ENCODE measurements at places on chromosomes 16 and 17.

- no peak for DNase-seq
Measured at GRCh38 chr17:80497726-80498241, 21.4 kb upstream of the NPTX1 start.

GRCh38 chr16:74623214-74623838 is 16.4 kb upstream of the GLG1 start:
- DNase-seq, result peak; percentile 33

DNA sequence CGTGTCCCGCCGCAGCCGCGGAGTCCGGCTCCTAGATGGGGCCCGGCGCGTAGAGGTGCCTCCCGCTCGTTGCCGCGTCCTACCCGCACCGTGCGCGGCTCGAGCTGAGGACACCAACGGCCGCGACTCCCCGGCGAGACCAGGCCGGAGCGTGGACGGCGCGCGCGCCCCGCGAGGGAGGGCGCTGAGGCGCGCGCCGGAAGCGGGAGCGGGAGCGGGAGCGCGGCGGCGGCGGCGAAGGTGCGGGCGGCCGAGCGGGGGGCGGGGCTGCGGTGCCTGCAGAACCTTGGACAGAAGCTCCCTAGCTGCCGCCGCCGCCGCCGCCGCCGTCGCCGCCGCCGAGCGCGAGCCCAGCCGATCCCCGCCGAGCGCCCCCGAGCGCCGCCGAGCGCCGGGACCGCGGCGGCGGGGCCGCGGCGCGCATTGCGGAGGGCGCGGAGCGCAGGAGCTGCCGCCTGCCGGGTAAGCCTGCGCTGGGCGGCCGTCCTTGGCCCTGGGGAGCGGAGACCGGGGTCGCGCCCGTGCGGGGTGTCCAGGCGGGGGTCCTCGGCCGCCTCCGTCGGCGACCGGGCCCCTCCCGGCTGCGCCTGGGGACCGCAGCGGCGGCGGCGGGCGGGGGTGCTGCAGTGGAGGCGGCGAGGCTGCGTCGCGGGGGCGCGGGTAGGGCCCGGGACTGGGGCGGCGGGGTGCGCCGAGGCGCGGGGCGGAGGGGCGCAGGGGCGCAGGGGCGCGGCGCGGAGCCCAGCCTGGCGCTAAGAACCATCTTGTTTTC is at the start of gene CDK5R1:
TSS of gene CDK5R1 (plus strand) at position 293 of the 772 bp plus-strand sequence. CDS start 628 bp downstream, outside the sequence.
- DNase-seq, result peak; percentile 63

DNA sequence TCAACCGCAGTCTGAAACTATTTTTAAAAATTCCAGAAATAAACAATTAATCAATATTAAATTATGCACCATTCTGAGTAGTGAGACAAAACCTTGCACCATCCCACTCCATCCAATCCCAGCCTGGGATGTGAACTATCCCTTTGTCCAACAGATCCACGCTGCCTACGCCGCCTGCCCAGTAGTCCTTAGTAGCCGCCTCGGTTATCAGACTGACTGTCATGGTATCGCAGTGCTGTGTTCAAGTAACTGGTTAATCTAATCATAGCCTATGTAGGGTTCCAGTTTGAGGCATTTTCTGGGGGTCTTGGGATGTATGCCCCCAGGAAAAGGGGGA is 437.7 kb downstream of the HS3ST3B1 start:
- DNase-seq, result no peak

- no peak for DNase-seq
Measured at GRCh38 chr17:64152428-64153125, 22.6 kb upstream of the ERN1 start.

DNA sequence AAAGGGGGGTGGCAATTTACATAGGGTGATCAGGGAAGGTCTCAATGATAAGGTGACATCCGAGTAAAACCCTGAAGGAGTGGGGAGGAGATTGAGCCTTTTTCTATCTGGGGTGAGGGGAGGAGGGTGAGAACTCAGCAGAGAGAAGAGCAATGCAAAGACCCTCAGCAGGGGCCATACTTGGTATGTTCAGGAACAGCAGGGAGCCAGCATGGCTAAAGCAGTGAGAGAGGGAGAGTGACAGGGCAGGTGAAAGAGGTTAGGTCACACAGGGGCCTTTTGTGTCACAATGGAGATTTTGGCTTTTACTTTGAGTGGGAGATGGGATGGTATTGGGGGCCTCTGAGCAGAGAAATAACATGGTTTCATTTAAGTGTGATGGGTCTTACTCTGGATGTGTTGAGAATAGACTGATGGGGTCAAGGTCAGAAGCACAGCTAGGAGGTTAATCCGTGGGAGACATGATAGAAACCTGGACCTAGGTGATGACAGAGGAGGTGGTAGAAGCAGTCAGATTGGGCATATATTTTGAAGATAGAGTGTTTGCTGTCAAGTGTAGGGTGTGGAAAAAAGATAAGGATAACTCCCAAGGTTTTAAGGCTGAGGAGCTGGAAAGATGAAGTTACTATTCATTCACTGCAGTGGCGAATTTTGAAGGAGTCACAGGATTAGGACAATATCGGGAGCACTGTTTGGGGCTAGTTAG is 6.2 kb downstream of the SP2 start:
- DNase-seq, result no peak

DNA sequence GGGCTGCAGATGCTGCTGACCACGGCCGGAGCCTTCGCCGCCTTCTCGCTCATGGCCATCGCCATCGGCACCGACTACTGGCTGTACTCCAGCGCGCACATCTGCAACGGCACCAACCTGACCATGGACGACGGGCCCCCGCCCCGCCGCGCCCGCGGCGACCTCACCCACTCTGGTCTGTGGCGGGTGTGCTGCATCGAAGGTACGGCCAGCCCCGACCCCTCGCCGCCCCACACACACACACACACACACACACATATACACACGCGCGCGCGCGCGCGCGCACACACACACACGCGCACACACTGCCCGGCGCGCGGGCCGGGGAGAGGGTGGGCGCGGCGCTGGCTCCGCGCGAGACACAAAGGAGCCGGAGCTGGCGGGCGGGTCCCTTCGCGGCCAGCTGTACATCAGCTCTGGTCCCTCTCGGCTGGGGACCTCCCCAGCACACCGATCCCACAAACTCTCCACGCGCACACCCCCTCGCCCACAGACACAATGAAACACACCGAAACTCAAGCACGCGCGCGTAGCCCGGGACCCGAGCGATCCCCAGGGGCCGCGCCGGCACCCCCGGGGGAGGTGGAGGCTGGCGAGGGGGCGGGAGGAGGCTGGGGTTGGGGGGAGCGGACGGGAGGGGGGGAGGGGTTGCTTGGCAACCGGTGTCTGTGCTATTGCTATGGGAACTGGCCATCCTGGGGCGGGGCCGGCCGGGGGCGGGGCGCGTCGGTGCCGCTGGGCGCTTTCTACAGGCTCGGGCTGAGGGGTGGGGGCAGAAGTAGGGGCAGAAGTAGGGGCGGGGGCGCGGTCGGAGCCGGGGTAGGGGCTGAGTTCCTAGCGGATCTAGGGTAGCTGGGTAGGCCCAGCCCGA is 658 bp downstream of the CACNG4 start:
- DNase-seq, result no peak

DNA sequence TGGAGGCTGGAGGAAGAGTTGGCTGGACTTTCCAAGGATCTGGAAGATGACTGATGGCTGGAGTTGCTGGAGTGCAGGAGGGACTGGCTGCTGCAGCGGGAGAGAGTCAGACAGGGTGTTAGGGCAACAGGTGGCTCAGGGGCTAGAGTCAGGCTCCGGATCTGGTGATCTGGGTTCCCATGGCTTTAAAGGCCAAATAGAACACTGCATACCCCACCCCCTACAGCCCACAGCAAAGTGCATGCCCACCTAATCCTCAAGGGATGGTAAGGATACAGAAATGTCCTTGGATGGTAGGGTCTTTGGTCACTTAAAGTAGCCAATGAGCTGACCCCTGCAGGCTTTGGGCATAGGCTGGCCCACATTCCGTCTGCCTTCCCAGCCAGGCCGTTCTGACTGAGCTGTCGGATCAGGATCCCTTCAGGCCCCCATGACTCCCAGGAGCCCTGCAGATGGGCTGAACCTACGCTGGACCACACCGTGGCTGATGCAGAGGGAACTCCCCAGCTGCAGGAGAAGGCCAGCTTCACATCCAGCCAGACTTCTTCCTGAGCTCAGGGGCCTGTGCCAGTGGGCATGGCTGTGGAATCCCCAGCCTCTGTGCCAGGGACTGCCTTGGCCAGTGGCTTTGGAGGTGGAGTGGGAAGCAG is 13.9 kb downstream of the TNS4 start:
- no peak for DNase-seq

GRCh38 chr17:72763981-72764380 is 328.5 kb downstream of the SLC39A11 start:
- no peak for DNase-seq

- DNase-seq, result no peak
Measured at GRCh38 chr17:31297090-31297489, at the start of gene OMG. Gene OMG (minus strand): TSS chr17:31297239. CDS start chr17:31296331, 908 bp downstream.

DNA sequence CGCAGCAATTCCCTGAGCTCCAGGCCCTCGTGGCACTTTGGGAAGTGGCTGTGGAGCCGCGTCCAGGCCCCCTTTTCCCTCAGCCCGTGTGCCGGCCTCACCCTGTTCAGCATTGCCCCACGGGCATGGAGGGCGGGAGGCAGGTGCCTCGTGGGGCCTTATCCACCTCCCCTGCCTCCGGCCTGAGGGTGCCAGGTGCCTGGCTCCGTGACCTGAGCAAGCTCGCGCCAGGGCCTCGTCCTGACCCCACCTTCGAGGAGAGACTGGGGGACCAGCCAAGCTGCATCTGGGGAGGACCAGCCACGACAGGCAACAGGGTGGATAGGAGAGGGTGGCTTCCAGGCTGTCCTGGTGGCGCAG is 27.0 kb upstream of the AATK start:
- DNase-seq, result no peak

- DNase-seq, result peak; percentile 83
Measured at GRCh38 chr17:18248300-18248731, 10.2 kb downstream of the FLII start.

- DNase-seq, result no peak
Measured at GRCh38 chr16:14346278-14347142, 275.4 kb downstream of the MRTFB start.

GRCh38 chr16:73230651-73231050 is 182.7 kb upstream of the ZFHX3 start:
- DNase-seq, result no peak

Measured in SHP77 (cell line).